ENCODE measurements at places on chromosomes 12 and 14.

DNA sequence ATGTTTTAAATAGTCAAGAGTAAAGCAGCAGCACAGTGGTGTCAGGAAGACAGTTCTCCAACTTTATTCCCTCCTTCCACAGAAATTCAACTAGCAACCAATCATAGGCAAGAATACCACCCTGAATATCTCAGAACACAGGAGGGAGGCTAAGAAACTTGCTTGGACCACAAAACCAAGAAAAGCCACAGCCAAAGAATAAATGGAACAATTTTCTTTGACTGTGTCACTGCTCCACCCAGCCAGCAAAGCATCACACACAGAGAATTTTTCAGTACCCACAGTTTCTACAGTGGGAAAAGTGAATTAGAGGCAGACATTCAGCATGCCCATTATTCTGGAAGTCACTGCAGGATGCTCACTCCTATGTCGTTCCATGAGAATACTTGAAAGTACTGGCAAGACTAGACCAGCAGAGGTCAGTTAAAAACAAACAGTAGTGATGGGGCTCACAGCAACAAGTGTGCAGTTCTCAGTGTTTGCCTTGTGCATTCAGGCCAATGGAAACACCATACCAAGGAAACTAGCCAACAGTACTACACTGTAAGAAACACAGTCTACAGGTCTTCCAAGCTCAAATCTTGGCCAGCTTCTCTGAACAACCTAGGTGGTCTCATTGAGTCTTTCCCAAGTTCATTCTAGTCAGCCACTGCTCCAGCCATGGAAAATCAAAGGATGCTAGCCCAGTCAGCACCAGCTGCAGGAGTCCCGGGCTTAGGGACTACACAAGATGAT lies 56.8 kb upstream of the FOXG1 start:
- DNase-seq: no peak

GRCh38 chr12:31849090-31849687 lies 110.0 kb upstream of the RESF1 start:
- DNase-seq: no peak

DNA sequence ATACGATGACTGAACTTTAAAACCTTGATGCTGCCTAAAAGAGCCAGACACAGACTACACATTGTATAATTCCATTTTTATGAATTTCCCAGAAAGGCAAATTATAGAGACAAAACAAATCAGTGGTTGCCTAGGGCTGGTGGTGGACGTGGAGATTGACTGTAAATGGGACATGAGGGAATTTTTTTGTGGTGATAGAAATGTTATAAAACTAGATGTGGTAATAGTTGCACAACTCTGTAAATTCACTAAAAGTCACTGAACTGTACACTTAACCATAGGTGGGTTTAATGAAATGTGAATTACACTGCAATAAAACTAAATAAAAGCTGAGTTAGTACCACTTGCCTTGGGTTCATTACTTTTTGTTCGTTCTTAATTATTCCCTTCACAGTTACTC lies 72.1 kb downstream of the PLEKHA5 start:
- DNase-seq: no peak

GRCh38 chr14:103896578-103896977 lies 31.7 kb upstream of the TDRD9 start:
- no peak for DNase-seq

DNA sequence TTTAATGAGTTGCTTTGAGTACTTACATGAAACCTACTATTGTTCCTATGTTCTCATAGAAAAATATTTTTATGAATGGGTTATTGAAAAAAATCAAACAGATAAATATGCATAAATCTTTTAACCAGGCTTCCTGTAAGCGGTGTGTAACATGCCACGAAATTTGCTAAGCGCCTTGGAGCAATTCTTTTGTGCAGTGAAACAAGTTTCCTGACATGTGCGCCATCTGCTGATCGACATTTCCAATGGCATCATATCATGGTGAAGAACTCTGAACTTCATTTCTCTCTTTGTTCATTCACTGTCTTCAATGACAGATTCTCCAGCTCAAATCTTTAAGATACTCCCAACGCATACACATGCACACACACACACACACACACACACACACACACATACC lies 145.6 kb upstream of the NAV3 start:
- no peak for DNase-seq

- DNase-seq: no peak
Observed at GRCh38 chr12:110466791-110467190, 1.3 kb downstream of the GPN3 start.

GRCh38 chr14:49769171-49769570 lies 1.2 kb downstream of the KLHDC2 start:
- no peak for DNase-seq

DNA sequence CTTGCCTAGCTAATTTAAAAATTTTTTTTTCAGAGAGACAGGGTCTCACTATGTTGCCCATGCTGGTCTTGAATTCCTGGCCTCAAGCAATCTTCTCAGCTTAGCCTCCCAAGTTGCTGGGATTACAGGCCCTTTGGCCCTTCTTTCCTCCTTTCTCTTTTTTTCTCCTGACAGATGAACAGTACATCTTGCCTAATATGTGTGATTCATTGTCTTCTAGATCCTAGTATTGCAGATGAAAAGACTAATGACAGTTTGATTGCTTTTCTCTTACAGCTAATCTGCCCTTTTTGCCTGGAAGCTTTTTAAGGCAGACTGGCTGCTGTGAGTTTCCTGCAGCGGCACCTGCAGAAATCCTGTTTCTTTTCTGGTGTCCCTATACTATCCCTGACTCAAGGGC lies 12.0 kb downstream of the DEPDC4 start:
- DNase-seq: no peak

DNA sequence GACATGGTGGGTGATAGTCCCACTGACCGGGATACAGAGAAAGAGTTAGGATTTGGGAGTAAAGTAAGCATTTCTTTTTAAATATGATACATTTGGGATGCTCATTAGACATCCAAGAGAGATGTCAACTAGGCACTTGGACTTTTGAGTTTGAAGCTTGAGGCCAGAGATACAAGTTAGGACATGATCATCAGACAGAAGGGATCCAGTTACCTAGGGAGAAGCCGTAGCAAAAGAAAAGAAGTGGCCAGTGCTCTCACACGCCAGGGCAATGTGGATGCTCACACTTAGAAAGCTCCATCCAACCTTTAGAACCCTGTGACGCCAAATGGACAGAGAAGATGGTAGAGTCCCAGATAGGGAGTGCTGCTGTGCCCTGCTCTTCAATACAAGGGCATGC lies 14.0 kb upstream of the STON2 start:
- no peak for DNase-seq
